ENCODE measurements at places on chromosomes 1 and 21.

DNA sequence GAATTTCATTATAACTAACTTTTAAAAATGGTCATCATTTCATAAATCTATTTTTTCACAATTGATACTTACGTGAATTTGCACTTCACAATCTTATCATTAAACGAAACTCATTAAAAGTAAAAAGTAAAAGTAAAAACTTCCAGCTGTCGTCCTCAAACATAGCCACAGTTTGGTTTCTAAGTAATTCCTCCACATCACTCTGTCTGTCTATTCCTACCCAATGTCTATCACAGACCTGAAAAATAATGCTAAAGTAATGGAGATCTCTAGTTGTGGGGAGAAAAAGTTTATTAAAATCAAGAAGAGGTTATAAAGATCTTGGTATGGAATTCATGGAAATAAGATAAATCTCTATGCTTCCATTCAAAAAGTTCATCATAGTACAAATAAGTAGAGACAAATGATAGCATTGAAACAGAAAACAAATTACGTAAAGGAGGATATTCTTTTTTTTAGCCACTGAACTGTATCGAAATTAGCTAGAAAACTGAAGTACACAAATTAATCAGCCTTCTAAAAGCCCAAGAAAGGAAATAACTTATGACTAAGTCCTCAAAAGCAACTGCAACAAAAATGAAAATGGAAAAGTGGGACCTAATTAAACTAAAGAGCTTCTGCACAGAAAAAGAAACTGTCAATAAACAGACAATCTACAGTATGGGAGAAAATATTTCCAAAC is 148.6 kb downstream of the TIAM1 start:
- no peak for ATAC-seq

GRCh38 chr1:225763716-225764548 is 13.7 kb upstream of the SRP9 start:
- peak; percentile 47 for ATAC-seq

DNA sequence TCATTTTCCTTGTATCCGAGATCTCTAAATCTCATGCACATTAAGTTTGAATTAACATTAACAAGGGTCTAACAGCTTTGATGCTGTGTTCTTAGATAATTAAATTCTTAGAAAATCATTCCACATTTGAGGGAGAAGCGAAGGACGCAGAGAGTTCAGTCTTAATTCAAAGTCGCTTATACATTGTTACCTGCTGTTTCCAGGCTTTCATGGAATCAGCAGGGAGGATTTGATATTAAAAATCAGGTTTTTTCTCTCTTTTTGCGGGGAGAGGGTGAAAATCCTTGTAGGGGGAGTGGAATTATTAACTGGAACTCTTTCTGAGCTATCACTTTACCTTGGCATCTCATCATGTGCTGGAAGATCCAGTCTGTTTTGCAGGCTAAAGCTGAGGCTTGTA is 27.7 kb upstream of the DAB1 start:
- ATAC-seq = no peak

GRCh38 chr1:86504137-86504479 is 35.4 kb downstream of the CLCA1 start:
- ATAC-seq = no peak

- no peak for ATAC-seq
Measured at GRCh38 chr21:45415188-45415942, 10.4 kb downstream of the COL18A1 start.
